ENCODE measurements at places on chromosomes 1 and 21. TPM values are rescaled to one million over a fixed set of nuclear protein-coding genes. Genes with fewer than 3 reads are reported as not detected.

Gene FCGR3A
- total RNA-seq = 0.23 TPM

Gene FCRL4
- total RNA-seq = not detected

GRCh38 chr1:38559446-38560165, 300.0 kb downstream of the RRAGC start:
- peak; percentile 22 for DNase-seq

DNA sequence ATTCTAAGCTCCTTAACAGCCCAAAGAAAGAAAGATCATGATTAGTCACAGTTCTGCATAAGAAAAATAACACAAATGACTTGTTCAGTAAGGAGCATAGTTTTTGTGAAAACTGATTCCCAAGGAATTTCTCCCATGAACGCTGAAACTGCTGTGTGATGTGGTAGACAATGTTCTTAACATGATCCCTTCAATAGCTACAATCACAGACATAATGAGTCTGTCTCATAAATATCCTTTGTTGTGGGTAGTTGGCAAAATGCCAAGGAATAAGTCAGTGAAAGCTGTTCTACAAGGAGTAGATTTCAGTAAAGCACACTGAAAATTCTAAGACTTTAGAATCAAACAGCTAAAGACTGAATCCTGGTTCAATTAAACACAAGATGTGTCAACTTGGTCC, 404.8 kb downstream of the HLX start:
- no peak for DNase-seq

GRCh38 chr21:45114475-45114874, 40.1 kb downstream of the ADARB1 start:
- DNase-seq = no peak

DNA sequence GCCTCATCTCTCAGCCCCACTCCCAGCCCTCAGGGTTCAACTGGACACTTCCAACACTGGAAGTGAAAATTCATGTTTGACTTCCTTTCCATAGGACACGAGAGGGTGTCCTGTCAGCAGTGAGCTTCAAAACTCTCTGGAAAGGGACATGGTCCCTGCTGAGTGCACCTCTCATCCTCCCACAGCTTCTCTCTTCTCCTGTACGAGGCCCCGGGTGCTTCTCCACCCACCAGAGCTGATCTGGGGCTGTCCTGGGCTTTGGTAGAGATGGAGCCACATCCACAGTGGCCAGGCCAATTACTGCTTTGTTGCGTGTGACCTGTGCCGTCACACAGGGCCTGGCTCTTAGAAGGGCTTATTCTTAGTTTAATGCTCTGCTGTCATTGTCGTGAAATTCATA, 182.3 kb downstream of the RRAGC start:
- DNase-seq = no peak

DNA sequence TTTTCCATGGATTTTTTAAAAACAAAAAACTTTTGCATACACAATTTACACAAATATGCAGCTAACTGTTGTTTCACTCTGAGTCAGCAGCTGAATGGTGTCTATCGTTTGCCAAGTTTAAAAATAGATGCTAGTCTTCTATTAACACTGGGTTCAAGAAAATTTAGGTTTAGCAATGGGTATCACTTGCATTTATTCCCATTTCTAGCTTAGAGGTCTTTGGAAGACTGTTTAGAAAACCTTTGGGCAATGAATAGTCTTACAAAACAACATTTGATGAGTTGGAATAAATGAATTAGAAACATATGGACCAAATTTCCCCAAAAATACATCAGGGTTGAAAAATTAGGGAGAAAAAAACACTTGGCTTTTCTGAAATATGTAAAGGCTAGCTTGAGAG, 165.8 kb downstream of the LYPLAL1 start:
- DNase-seq = no peak

DNA sequence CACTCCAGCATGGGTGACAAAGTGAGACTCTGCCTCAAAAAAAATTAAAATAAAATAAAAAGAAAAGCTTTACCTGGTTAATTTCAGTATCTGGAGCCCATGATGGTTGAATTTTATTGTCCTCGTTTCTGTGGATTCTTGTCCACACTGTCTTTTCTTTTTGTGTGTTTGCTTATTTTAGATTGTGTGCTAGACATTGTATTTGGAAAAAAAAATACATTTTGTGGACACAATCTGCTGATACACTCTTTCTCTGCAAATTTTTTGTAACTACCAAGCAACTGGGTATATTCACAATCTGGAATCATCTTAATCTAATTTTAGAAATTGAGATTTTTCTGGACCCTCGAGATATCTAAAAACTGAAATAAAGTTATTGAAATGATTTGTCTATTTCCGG, 41.6 kb upstream of the PDE9A start:
- DNase-seq = no peak
